ENCODE measurements at places on chromosomes 16 and 17.

DNA sequence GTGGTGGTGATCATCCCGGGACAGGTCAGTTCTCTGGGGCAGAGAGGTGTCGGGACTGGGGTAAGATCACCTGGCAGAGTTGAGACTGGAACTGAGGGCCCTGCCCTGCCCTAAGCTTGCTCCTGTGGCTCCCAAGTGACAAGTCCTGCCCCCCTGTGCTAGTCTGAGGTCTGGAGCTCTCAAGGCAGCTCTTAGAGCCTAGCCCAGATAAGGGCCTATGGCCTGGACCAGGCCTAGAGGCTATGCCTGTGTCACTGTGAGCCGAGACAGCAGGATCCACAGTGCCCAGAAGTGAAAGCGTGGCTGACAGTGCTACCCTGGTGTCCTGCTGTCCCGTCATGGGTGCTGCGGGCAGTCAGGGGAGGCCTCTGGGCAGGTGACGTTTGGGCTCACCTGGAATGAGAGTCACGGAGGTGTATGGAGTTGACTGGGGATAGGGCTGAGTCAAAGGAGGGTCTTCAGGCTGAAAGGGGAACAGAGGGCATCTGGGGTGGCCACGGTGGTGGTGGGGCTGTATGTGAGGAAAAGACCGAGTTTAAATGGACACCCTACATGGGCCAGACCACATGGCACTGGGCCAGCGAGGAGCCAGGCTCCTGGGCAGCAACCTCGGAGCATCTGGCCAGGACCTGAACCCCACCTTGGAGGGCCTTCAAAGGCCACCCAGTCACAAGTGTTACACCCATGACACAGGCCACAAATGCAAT lies 5.5 kb downstream of the NATD1 start:
- DNase-seq, result no peak

DNA sequence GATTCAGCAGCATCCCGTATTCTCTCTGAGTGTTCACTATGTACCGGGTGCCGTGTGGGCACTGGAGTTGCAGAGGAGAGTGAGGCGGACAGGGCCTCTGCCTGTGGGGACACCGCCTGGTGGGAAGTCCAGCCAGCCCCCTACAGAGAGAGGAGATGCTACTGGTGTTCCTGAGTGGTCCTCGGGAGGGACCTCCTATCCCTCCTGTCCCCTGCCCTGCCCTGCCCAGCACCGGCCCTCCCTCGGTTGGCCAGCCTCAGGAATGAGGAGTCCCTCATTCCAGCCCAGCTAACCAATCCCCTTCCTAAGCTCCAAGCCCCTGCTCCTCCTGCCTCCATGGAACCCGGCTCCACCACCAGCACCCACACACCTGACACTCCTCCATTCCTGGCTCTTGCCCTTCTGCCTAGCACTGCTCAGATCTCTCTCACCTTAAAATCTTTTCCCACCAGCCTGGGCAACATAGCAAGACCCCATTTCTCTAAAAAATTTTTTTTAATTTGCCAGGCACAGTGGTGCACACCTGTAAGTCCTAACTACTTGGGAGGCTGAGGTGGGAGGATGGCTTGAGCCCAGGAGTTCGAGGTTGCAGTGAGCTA lies 2.0 kb downstream of the ASGR2 start:
- DNase-seq, result no peak

DNA sequence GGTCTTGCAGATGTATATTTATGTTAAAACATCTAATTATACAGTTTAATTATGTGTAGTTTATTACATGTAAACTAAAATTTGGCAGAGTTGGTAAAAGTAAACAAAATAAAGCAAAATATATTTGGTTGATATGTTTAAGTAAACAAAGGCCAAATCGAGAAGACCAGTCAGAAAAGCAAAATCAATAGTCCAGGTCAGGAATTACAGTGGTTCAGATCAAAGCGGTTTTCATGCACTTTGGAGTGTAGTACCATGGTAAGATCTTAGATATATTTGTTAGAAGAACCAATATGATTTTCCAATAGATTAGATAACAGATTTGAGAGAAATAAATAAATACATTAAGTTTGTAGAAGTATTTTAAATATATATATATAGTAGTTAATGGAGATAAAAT lies 1421.6 kb upstream of the CDH8 start:
- DNase-seq, result no peak

DNA sequence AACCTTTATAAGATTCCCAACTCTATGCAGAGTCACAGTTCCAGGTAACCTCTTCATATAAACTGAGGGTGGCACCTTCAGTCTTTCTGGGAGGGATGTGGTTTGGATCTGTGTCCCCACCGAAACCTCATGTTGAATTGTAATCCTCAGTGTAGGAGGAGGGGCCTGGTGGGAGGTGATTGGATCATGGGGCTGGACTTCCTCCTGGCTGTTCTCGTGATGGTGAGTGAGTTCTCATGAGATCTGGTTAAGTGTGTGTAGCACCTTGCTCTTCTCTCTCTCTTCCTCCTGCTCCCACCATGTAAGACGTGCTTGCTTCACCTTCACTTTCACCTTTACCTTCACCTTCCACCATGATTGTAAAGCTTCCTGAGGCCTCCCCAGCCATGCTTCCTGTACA lies 30.5 kb downstream of the HS3ST2 start:
- DNase-seq, result no peak

DNA sequence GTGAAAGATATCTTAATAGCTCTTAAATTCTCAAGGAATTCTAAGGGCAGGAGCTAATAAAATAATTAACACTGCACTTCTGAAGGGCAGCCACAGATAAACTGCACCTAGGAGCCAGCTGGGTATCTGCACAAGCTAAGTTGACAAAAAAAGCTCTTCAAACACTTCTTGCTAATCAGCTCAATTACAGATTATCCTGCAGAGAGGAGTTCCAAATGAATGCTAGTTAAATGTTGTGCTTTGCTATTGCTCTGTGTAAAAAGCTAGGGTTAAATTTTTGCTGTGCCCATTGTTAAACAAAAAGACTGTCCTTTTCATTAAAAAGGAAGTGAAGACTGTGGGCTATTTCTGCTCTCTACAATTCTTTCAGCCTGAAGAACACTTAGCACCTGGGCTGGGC lies 158.5 kb upstream of the SHISA6 start:
- no peak for DNase-seq

DNA sequence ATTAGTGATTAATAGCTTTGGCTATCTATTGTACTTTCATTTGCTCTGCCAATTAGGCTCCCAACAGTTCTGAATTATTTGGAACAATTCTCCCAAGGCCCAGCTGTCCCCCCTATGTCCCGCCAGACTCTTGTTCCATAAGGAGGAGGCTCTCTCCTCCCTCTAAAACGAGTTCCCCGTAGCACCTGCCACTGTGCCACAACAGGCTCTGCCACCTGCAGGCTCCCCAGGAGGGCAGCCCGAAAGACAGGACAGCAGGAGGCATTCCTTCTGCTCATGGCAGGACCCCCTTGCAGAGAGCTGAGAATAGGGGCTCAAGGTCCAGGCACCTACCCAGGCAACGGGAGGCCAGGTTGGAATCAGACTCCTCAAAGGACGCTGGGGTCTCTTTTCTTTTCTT lies 9.0 kb downstream of the PITPNM3 start:
- no peak for DNase-seq

- DNase-seq, result no peak
Observed at GRCh38 chr17:55484575-55484974, 26.7 kb downstream of the SMIM36 start.

DNA sequence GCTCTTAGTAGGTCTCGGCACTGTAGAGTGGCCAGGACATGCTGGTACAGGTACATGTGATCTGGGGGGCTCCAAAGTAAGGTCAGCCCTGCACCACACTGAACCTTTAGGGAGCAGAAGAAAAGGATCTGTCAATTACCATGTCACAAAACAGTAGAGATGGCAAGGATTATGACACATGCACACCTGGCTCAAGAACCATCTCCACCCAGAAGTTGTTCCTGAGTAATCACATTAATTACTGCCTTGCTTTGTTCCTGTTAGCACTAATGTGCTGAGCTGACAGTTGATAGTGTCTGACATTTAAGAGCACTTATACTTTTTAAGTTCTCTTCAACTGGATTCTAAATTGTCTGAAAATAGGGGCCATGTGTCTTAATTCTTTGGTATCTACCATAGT lies 9.5 kb downstream of the BLTP2 start:
- no peak for DNase-seq

DNA sequence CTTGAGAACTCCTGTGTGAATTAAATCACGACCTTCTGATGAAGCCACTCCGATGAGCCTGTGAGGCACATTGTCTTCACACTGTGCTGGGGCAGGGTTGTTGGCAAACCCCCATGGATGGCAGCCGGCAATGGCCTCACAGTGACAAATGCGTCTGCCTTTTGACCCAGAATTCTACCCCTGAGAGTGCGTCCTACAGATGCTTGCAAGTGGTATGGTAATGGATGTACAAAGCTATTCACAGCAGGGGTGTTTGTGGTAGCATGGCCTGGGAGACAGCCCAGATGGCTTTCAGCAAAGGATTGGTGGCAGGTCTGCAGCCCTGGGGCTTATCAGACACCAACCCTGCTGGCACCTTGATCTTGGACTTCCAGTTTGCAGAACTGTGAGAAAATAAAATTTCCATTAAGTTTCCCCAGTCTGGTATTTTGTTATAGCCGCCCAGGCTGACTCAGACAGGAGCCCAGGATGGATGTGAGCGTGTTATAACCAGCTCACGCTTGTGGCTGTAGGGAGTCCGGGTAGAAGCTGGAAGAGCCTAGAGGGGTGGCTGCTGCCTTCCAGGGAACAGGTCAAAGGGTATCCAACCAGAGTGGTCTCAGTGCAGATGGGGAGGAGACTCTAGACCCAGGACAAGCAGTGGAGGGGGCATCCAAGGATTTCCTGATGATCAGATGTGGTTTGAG lies 10.1 kb downstream of the AFMID start:
- DNase-seq, result no peak

GRCh38 chr16:4488499-4488967 lies 12.3 kb downstream of the HMOX2 start:
- no peak for DNase-seq

DNA sequence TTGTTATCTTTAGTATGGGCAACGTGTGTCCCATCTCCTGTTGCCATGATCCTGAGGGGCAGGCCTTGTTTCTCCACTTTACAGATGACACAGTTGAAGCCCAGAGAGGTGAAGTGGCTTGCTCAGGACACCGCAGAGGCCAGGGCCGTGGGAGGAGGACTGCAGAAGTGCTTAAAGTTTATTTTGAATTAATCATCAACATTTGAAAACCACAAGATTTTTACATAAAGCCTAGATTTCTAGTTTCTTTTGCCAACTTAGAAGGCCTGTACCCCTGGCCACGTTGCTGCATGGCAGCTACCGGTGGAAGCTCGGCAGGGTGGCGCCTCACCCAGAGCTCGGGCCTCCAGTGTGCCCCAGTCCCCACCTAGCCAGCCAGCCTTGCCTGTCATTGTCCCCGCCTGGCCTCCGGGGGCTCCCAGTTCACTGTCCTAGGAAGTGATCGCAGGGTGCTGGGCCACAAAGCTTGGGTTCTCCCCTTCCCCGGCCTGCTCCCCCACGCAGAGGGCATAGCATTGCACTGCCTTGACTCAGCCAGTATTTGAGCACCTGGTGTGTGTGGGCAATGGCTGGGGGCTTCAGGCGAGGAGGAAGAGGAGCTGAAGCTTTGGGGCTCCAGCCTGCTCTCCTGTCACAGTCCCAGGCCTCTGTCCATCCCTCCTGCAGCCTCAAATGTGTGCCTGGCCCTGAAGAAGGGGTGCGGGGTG lies 14.8 kb upstream of the ADCY7 start:
- DNase-seq, result peak; percentile 32

- DNase-seq, result no peak
Observed at GRCh38 chr17:15083225-15083624, 181.9 kb downstream of the PMP22 start.

- no peak for DNase-seq
Observed at GRCh38 chr17:60390186-60390585, 1.7 kb downstream of the USP32 start.

- no peak for DNase-seq
Observed at GRCh38 chr17:60138769-60139437, 10.9 kb upstream of the CA4 start.

DNA sequence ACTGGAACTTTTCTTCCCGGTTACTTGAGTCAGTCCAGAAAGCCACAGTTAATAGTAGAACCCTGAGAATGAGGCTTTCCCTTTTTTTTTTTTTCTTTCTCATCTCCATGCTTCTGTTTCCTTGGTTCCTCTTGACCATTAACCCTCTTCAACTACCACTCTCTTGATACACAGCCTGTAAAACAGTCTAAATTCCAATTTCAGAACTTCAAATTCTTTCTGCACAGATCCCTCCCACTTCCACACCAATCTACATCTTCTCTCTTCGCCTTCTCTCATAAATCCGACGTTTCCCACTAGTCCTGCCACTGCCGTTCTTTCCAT lies 588 bp downstream of the METTL16 start:
- no peak for DNase-seq

Measured in mesothelial cell of epicardium (in vitro differentiated cells).